ENCODE measurements at places on chromosomes 4 and X.

DNA sequence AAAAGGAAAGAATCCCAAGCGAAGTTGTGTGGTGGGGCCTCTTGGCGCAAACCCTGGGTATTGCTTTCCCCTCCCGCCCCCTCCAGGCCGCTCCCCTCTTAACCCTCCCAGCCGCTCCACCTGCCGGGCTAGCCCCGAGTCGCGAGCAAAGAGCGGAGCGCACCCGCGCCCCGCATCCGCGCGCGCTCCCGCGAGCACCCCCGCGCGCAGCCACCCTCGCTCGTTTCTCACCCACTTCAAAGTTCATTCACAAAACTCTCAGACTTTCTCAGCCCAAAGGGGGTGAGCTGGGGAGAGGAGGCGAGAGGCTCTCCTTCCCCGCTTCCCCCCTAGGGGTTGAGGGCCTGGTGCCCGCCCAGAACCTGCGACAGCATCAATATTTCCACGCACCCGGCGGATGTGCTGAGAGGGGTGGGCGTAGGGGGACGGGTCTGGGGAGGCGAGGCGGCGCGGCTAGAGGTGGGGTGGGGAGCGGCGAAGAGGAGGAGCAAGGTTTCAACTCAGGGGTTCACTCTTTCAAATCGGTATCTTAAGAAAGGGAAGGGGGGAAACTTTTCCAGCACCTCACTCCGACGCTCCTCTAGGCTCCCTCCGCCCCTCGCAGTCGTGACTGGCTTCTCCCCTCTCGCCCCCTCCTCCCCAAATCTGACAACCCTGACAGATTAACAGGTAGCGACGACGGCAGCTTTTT is 1.8 kb downstream of the MAML3 start:
- DNase-seq: peak; percentile 82

DNA sequence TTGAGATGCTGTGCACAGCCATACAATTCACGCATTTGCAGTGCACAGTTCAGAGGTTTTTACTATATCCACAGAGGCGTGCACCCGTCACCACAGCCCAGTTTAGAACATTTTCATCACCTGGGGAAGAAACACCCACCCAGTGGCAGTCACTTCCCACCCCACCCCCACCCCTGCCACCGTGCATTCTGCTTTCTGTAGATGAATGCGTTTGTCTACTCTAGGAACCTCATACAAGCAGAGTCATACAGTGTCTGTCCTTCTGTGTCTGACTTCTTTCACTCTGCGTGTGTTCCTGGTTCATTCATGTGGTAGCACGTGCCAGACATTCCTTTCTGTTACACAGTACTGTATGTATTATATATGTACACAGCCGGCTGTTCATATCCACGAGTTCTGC is 122.8 kb downstream of the TBL1X start:
- DNase-seq: no peak

DNA sequence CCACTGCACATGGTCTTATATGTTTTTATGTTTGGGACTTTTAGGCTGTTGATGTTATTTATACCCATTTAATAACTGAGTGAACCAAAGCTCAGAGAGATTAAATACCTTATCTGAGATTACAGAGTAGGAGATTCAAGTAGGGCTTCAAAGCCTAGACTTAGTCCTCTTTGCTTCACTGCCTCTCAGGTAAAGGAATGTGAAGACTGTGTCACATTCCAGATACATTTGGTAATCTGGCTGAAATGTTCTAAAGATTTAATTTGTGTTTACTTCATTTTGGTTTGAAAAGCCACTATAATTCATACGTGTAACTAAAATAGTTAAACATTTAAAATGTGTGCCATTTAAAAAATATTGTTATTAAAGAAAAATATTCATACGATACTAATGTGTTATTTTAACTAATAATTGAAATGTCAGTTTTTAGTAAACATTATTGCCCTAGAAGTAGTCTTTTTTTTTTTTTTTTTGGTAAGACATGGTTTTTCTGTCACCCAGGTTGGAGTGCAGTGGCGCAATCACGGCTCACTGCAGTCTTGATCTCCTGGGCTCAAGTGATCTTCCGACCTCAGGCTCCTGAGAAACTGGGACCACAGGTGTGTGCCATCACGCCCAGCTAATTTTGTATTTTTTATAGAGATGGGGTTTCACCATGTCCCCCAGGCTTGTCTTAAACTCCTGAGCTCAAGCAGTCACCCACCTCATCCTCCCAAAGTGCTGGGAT is 54.3 kb downstream of the WWC2 start:
- DNase-seq: no peak

- no peak for DNase-seq
These were observed 12.5 kb downstream of the OTUD4 start for GRCh38 chr4:145167887-145168286.

GRCh38 chrX:70001269-70001668 is 48.5 kb downstream of the AWAT2 start:
- DNase-seq: no peak

GRCh38 chr4:7829652-7830580 is 109.7 kb downstream of the AFAP1 start:
- DNase-seq: peak; percentile 45

DNA sequence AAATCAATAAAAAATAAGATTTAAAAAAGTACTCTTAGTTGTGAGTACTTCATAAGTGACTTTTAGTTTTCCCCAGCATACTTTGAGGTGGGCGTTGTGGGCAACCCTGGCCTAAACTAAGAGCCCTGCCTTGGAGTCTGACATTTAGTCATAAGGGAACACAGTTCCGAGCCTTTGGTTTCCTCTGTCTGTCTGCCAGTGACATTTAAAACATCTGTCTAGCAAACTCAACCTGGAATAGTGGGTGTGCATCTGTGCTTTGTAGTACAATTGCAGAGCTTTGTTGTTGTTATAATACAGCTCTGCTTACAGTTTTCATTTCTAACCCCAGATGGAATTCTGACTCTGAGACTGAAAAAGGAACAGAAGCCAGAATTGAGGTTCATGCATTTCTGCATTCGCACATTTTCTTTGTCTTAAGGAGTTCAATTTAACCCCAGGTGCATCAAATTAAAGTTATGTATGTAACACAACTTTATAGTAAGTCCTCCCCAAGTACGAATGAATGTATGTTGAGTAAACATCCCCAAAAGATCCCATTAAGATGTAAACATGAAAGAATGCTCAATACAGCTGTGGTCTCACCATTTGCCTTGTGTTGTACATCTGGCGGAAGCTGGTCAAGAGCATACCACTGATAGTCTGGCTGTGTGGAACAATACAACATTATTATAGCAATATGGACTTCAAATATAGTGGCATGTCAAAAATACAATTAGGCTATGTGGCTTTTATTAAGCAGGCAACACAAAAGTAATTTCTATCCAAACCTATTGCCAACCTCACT is 25.9 kb downstream of the TNIP3 start:
- no peak for DNase-seq
